ENCODE measurements at places on chromosomes 11 and 22.
A peak's percentile ranks its signal among the peaks of the same experiment; 100 is the strongest.

GRCh38 chr11:66918741-66919140, 39.4 kb downstream of the PC start:
- DNase-seq = no peak

- no peak for DNase-seq
Measured at GRCh38 chr11:9651481-9651880, 12.4 kb upstream of the SWAP70 start.

DNA sequence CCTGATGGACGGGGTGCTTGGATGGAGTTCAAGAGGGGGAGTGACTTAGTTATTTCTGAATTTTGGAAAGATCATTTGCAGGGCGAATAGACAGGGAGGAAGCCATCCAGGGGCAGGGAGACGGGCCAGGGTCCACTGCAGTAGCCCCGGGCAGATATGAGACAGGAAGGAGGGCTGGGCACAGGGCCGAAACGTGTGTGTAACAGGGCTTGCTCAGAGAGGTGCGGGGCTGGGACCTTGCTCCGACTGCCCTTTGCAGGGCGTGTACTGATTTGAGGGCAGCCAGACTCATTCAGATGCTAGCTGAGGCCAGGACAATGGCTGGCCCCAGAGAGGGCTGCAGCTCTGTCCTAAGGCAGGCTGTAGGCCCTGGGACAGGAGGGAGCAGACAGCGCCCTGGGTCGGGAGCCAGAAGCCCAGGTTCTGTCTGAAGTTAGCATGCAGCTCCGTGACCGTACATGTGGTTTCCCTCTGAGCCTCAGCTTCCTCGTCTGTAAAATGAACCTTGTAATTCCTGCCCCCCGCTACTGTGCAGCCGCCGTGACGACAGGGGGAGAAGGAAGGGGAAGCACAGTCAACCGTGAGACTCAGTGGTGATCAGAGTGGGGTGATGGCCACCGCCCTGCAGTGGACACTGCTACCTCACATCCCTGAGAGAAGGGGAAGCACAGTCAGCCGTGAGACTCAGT, 103.4 kb downstream of the PHF21B start:
- no peak for DNase-seq

DNA sequence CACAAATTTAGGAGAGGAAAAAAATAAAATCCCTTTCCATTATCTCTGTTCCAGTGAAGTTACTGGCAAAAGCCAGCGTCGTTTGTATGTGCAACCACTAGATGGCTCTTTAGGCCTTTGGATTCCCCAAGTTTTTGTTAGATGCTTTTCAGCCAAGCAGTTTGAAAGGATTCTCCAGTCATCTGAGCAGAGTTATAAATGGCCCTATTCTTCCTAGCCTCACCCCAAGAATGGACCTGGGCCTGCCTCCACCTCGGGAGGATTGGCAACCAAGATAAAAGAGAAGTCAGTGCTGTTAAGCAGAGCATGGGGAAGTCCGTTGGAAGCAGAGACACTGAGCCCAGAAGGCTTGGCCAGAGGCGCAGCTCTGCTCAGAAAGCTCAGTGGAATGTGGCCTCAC, 15.4 kb downstream of the FAM181B start:
- peak; percentile 20 for DNase-seq

DNA sequence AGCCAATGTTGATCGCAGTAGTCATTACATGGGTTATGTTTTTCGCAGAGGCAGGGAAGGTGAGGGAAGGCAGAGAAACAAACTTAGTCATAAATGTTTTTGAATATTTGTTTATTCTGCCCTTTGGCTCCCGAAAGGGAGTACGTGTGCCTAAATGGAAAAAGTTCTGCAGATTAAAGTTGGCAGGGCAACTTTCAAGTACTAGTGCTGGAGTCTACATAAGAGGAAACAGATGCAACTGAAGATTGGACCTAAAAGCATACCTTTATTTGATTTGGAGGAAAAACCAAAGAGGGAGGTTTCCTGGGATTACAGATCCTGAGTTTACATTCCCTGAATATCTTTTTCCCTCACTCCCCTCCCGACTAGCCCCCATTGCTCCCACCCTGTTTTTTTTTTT, 5.7 kb downstream of the HSD17B12 start:
- DNase-seq = no peak

DNA sequence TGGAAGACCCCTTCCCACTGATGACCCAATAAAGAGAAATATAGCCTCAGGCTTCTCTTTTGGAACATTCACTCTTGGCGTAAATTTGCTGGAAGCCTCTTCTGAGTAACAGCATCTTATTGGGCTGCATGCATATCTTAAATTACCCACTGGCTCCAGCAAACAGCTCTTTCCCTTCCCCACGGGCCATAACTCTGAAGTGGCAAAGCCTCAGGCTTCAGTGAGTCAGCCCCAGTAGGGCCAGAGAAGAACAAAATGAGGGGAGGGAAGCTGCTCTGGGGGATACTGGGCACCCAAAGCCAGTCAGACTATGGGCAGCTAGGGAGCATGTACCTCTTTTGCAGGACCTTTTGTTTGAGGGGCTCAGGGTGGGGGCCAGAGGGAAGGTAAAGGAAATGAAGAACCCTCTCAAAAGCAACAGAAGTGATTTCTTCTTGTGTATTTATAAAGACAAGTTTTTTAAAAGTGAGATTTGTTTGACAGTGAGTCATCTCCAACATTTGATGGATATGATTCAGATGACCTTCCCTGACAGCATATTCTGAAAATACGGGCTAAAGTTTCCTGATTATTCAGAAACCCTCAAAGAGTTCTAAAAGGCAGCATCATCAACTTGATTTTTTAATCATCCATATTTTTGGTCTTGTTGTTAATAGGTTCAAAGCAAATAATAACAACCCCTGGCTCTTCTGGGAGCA, 203.4 kb downstream of the KIF18A start:
- DNase-seq = no peak

All from AG04450 (cell line).